ENCODE measurements at places on chromosomes 1 and 21.

GRCh38 chr1:159783724-159784123 is 3.0 kb downstream of the DUSP23 start:
- no peak for DNase-seq

DNA sequence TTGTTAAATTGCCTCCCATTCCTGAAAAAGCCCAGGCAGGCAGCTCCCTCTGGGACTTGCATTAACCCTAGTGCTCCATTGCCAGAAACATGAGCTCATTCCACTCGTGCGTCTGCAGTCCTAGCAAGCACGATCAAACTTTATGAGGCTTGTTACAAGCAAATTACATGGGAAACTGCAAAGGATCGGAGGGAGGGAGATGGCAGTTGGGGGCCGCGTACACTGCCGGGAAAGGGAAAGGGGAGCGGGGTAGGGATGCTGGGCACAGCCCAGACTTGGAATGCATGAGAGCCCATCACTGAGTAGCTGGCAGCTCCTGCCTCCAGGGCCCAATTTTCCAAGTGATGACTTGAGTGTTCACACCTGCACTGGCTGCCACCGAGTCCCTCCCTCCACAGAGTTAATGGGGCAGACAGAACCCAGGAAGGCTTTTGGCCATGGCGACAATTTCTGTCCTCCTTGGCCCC is 169.9 kb downstream of the BRINP2 start:
- peak; percentile 76 for DNase-seq

DNA sequence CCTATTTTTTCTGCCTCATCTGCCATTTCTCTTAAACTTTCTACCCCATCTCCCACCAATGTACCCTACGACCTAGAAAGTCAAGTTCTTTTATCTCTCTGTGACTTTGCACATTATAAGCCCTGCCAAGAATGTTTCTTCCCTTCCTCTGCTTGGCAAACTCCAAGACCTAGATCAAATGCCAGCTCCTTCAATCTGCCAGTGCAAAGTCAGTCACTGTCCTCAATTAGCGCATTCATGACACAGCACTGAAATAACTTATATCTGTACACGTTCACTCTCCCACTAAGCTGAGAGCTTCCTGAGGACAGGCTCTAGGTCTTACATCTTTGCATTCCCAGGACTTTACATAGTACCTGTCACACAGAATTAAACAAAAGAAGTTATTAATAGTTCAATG is 21.4 kb upstream of the LSM10 start:
- DNase-seq, result no peak

- DNase-seq, result no peak
Measured at GRCh38 chr1:58209575-58209974, 337.0 kb downstream of the OMA1 start.

DNA sequence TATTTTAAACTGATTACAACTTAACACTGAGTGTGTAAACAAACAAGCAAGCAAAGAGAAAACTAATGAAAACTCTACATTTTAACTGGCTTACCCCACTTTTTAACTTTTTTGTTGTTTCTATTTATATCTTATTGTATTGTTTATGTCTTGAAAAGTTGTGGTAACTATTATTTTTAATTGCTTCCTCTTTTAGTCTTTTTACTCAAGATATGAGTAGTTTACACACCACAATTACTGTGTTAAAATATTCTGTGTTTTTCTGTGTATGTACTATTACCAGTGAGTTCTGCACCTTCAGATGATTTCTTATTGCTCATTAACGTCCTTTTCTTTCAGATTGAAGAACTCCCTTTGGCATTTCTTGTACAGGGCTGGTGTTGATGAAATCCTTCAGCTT is 4.7 kb upstream of the HHAT start:
- DNase-seq, result no peak

DNA sequence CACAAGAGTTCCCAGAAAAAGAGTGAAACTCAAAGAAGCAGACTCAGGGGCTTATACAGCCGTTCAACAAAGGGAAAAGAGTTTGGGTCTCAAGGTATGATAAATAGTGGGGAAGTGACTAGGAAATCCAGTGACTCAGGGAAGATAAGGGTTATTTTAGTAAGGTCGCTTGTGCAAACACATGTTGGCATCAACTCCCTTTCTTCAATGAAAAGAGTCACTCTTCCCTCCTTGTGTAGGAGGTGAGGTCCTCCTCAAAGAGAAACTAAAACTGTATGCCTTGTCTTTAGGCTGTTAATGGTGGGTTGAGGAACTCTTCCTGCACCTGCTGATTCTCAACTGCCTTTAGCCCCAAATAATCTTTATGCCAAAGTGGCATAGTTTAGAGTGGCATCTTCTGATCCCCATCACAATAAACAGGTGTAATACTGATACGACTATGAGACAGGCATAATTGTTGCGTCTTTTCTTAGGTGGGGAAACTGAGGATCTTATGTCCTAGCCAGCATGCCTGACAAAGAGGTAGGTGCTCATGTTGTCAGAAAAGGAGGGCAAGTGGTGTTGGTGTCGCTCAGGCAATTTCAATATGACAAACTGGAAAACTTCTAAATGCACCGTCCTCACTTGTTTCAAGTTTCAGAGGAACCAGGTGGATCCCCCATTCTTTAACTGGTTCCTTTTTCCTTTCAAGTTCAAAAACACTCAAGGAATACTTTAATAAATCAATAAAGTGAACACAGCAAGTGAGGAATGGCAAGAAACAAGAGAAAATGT is 294.1 kb upstream of the RUNX1 start:
- no peak for DNase-seq

DNA sequence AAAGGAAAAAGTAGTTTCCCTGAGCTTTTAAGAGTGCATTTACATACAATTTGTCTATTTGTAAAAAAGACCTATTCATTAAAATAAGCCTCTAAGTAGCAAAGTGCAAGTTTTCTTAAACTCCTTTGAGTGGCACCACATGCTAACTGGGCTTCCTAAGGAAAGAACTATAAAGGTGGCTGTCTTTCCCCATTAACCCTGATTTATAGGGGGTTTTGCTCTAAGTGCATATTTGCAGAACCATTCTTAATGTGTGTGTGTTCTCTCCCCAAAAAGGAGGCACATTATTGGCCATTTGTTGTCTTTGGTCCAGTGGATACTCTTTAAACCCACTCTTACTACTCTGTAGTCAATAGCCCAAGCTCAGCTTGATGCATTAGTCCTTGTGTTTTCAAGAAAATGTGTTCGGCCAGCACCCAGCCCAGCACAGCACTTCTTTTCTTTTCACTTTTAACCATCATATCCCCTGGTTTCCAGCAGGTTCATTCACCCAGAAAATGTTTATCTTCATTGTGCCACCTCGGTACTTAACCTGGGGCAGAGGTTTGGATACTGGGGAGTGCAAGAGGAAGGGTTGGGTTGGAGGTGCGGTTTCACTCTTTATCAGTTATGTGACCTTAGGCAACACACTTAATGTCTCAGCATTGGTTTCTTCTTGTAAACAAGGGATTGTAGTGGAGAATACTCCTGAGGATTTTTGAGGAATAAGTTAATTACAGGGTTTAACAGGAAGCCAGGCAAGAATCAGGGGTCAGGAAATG is 161.9 kb upstream of the UBE2U start:
- no peak for DNase-seq

DNA sequence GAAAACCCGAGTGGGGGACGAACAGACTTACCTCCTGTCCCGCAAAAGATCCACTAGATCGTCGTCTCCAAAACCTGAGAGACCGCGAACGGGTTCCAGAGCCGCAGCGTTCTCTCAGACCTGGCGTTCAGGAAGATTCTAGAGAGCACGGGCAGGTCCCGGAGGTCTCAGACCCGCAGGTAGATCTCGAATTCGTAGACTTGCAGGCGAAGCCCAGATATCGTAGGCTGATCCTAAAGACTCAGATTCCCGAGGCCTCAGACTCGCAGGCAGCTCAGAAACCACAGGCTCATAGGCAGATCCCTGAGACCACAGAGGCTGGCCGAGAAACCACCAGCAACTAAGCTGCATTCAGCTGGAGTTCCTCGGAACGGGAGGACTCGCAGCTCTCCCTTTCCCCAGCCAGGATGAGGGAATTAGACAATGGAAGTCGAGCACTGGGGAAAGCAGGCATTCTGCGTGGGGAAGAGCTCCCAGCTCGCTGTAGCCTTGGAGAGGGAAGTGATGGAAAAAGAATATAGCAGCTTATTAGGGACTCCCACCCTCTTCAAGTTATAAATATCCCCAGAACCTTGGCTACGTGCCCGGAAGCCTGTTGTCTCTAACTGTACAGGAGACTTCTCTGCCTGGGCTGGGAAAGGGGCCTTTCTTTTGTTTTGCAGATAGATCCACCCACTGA is at the start of gene ZNF436:
TSS of gene ZNF436 (minus strand) at position 502 of the 679 bp plus-strand sequence. CDS start 1,831 bp downstream, outside the sequence.
- DNase-seq, result peak; percentile 95

- DNase-seq, result no peak
Measured at GRCh38 chr1:39116860-39117728, 87.4 kb upstream of the MACF1 start.

GRCh38 chr1:3383679-3384078 is 70.8 kb upstream of the ARHGEF16 start:
- DNase-seq, result no peak
